Nephron progenitor cell (in vitro differentiated cells): ENCODE measurements at places on chromosomes 11 and 22.

- DNase-seq: no peak
Observed at GRCh38 chr22:23826510-23827350, 12.1 kb downstream of the DERL3 start.

- DNase-seq: peak; percentile 23
Observed at GRCh38 chr11:10669258-10670033, 24.1 kb downstream of the IRAG1 start.

GRCh38 chr11:102361086-102362031 is 14.3 kb downstream of the BIRC2 start:
- DNase-seq: no peak

GRCh38 chr11:75513250-75513649 is 12.5 kb downstream of the GDPD5 start:
- no peak for DNase-seq

GRCh38 chr11:102551169-102551781 is 20.7 kb upstream of the MMP7 start:
- DNase-seq: no peak

DNA sequence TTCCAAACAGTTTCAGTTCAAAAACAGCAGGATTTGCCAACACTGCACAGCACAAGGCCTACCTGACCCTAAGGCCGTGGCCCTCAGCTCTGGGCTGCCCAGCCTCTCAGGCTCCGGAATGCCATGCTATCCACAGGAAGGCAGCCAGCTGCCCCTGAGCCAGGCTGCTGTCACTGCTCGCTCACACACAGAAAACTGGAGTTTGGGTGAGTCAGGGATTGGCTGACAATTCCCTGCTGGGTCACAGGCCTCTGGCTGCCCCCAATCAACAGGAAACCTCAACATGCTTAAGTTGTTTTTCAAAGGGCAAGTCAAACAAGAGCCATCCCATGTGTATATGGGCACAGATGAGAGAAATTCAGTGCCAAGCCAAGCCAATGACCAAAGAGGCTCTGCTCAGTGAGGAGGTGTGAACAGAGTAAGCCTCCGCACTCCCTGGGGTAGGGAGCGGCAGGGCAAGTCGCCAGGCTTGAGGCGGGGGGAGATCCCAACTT is 50.2 kb downstream of the RPL27A start:
- no peak for DNase-seq

- no peak for DNase-seq
Observed at GRCh38 chr11:28666632-28667031, 558.4 kb downstream of the METTL15 start.
